ENCODE measurements at places on chromosomes 5 and 9. TPM values are rescaled to one million over a fixed set of nuclear protein-coding genes. Genes with fewer than 3 reads are reported as not detected.

Gene FOXE1
- total RNA-seq, result not detected

Gene HOMER1
- total RNA-seq, result 15.8 TPM

Gene RUSC2
- 22.6 TPM for total RNA-seq

Gene BTNL8
- not detected for total RNA-seq

Data from smooth muscle cell of the umbilical artery (primary cell).